ENCODE measurements at places on chromosomes 2 and 18. TPM values are rescaled to one million over a fixed set of nuclear protein-coding genes. Genes with fewer than 3 reads are reported as not detected.

DNA sequence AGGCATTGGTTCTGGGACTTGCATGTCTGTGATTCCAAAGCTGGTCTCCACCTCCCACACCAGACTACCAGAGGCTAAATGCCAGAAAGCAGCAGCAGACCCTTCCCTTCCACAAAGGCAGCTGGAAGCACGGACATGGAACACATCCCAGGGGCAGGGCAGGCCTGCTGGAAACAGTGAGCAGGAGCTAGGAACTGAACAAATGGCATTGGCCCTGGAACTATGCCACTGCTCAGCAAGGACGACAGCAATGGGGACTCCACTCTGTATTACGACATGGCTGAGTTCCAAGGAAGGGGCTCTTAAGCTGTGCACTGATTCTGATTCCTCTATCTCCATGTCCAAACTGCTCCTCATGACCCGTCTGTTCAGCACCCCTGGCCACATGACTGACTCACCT, 77.8 kb upstream of the TFCP2L1 start:
- DNase-seq = no peak
- H3K27me3 ChIP-seq = no peaks in the 10 kb centered on the region
- peaks cover 39% of the 10 kb centered on the region for H3K4me1 ChIP-seq
- no peak overlapping the region for H3K4me3 ChIP-seq
- H3K36me3 ChIP-seq = peaks cover 14% of the 10 kb centered on the region

DNA sequence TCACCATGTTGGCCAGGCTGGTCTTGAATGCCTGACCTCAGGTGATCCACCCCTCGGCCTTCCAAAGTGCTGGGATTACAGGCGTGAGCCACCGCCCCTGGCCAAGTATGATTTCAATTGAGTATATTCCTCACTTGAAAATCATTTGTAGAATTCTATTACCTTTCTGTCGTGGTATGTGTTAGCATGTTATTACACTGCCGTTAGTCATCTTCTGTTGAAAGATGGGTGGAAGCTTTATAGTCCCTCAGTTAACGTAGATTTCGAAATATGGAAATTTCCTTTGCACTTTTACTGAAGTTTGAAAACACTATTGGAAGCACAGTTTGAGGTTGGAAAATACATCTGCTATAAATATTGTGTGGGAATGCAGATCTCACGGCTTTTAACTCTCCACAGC, 14.7 kb downstream of the NIFK start:
- no peaks in the 10 kb centered on the region for H3K27me3 ChIP-seq
- no peak overlapping the region for H3K4me3 ChIP-seq
- H3K36me3 ChIP-seq = peaks cover under 1% of the 10 kb centered on the region
- peaks cover 13% of the 10 kb centered on the region for H3K4me1 ChIP-seq

DNA sequence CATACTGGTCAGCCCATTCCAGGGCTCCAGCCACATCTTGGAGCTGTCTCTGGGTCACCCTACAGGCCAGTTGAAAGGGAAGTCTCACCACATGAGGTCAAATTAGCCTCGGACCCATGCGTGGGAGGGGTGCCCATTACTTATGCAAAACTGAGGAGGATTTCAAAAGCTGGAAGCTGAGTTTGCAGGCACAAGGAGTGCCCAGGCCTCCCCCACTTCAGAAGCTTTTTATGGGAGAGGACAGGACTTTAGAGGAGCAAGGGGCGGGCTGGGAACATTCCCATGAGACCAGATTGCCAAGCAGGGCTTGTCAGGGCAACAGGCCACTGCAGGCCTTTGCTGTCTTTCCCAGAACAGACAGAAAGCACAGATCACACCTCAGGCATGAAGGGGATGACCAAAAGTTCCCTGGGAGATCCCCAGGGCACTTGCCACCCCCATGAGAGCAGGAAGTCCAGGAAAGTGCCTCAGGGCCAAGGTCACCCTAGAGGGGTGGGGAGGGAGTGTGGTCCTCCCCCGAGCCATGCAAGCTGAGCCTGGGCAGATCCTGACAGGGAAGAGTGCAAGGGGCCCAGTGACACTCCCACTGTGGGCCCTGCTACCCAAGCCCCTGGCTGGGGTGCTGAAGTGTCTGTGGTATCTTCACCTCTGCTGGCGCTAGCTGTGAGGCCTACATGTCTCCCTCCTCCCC, 267.7 kb downstream of the BCL11A start:
- H3K27ac ChIP-seq = no peak overlapping the region
- no peaks in the 10 kb centered on the region for H3K36me3 ChIP-seq
- no peaks in the 10 kb centered on the region for H3K4me1 ChIP-seq
- DNase-seq = no peak
- H3K4me3 ChIP-seq = no peak overlapping the region

DNA sequence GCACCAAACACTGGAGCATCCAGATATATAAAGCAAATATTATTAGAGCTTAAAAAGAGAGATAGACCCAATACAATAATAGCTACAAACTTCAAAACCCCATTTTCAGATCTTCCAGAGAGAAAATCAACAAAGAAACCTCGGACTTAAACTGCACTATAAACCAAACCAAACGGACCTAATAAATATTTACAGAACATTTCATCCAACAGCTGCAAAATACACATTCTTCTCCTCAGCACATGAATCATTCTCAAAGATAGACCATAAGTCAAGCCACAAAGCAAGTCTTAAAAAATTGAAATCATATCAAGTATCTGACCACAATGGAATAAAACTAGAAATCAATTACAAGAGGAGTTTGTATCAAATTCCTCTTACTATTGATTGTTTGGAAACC, 140.2 kb upstream of the OTOS start:
- H3K4me3 ChIP-seq = no peak overlapping the region
- peaks cover 19% of the 10 kb centered on the region for H3K4me1 ChIP-seq

- no peak overlapping the region for H3K4me3 ChIP-seq
- H3K27me3 ChIP-seq = no peaks in the 10 kb centered on the region
- no peaks in the 10 kb centered on the region for H3K4me1 ChIP-seq
- no peak overlapping the region for H3K27ac ChIP-seq
- DNase-seq = no peak
- H3K36me3 ChIP-seq = no peaks in the 10 kb centered on the region
Measured at GRCh38 chr2:211976076-211976475, 562.5 kb downstream of the ERBB4 start.

GRCh38 chr2:99706735-99707134, 216.9 kb upstream of the REV1 start:
- H3K4me3 ChIP-seq = no peak overlapping the region
- H3K27me3 ChIP-seq = no peaks in the 10 kb centered on the region
- peak overlapping the region; percentile 33 for H3K27ac ChIP-seq
- no peaks in the 10 kb centered on the region for H3K36me3 ChIP-seq
- H3K4me1 ChIP-seq = peaks cover 12% of the 10 kb centered on the region

Gene MERTK
- 5.1 TPM for total RNA-seq

Gene PCARE
- total RNA-seq = not detected

Gene ECEL1
- 0.14 TPM for total RNA-seq

Data from astrocyte (in vitro differentiated cells and primary cell).